ENCODE measurements at places on chromosomes 6 and 20. TPM values are rescaled to one million over a fixed set of nuclear protein-coding genes. Genes with fewer than 3 reads are reported as not detected.

Gene C6orf89
- 18.5 TPM for total RNA-seq

DNA sequence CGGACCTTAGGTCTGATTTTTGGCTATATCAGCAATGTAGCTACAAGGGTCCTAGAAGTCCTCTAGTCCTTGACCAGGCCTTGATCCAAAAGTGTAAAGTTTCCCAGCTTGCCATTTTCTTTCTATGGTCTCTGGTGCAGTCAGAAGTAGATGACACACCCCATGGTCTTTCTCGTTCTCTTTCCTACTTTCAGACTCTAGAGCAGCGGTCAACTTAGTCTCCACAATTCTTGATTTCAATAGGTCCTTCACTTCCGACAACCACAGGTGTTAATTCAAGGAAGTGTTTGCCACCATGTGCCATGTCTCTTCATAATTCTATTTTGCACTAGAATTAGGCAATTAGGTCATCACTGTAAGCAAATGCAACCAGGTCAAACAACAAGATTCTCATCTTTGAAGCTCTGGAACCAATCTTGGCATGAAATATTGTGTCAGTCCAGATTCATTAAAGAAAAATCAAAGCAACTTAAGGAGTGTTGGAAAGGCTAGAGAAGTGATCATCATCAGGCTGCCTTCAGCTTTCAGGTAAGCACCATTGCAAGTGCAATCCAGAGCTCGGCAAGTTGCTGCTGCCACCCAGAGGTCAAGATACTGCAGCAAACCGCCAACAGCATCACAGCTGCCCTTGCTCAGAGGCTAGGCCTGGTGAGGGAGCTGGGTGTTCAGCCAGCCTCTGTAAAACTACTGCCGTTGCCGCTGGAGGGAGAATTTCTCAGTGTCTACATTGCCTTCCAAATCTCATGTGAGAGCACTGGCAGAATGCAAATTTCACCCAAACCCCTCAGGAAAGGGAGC is 5.6 kb upstream of the SYNE1 start:
- DNase-seq = no peak

DNA sequence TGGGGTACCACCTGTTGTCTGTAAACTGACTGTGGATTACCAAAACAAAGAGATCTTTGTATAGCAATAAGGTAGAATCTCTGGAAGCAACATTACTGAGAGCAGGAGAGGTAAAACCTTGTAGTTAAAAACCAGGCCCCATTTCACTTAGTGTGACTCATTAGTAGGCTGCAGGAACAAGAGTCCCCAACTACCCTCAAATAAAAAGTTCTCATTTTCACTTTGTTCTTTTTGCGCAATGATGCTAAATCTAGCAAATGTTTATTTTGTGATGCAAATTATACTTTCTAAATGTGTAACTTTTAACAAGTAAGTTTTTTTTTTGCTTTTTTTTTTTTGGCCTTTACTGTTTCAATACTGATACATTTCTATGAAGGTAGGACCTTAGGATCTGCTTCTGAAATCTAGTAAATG is 67.1 kb downstream of the ESF1 start:
- peak; percentile 79 for DNase-seq

Gene LPA
- not detected for total RNA-seq

Gene SAMD5
- 11.6 TPM for total RNA-seq

DNA sequence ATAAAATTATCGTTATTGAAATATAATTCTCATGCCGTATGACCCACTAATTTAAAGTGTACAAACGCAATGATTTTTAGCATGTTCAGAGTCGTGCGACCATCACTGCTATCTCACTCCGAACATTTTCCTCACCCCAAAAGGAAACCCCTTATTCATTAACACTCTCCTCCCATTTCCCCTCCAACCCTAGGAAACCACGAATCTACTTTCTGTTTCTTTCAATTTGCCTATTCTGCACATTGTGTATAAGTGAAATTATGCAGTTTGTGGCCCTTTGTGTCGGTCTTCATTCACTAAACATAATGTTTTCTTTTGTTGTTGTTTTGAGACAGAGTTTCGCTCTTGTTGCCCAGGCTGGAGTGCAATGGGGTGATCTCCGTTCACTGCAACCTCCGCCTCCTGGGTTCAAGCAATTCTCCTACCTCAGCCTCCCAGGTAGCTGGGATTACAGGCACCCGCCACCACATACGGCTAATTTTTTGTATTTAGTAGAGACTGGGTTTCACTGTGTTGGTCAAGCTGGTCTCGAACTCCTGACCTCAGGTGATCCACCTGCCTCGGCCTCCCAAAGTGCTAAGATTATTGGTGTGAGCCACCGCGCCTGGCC is 99.7 kb upstream of the ZNF217 start:
- DNase-seq = no peak

Gene ZNF391
- total RNA-seq = 0.18 TPM

DNA sequence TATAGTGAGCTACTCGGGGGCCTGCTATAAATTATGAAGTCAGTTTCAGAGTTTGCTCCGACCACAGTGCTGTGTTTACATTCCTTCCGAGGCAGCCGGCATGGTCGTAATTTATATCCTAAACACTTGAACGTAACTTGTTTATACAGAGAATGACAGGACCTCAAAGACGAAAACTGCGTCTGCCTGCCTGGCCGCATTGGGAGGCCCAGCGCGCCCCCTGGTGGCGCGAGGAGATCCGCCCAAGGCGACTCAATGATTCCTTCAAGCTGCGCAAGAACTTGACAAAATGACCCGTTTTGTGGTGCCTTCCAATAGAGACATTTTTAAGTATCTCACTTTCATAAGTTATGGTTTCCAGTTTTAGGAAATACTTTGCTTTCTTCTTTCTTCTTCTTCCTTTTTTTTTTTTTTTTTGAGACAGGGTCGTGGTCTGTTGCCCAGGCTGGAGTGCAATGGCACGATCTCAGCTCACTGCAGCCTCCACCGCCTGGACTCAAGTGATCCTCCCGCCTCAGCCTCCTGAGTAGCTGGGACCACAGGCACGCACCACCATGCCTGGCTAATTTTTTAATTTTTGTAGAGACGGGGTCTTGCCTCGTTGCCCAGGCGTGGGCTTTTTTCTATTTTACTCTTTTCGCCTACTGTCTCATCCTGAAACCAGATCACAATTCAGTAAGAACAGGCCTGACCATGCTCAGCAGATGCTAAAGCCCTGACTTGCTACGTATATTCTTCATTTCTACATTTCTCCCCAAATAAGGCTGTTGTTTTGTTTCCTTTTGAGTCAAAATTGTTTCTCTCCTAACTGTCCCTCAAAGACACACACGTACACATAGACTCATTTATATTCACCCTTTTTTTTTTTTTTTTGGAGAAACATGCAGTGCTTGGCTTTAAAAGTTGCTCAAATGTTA is 7.8 kb downstream of the FOXF2 start:
- peak; percentile 64 for DNase-seq

Gene NOP56
- 334 TPM for total RNA-seq

All from SJCRH30 (cell line).